ENCODE measurements at places on chromosomes 11 and 22. TPM values are rescaled to one million over a fixed set of nuclear protein-coding genes. Genes with fewer than 3 reads are reported as not detected.
A peak's percentile ranks its signal among the peaks of the same experiment; 100 is the strongest.

- no peak for DNase-seq
Measured at GRCh38 chr11:87036756-87037449, 831 bp upstream of the TMEM135 start.

DNA sequence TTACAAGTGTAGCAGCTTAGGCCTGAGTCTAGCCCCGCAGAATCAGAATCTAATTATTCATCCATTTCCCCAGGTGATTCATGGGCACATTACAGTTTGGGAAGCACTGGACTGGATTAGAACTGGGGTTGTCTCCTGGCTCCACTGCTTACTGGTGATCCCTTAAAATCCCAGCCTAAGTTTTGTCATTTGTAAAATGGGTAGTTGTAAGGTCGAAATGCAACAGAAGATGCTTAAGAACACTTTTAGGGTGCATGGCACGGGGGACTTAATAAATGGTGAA, 1.3 kb downstream of the STX3 start:
- DNase-seq, result peak; percentile 67

- no peak for DNase-seq
Measured at GRCh38 chr11:75577207-75577606, 15.2 kb downstream of the SERPINH1 start.

- no peak for DNase-seq
Measured at GRCh38 chr11:42976636-42977217, 335.1 kb upstream of the API5 start.

- no peak for DNase-seq
Measured at GRCh38 chr11:44997566-44997965, 46.9 kb upstream of the TP53I11 start.

DNA sequence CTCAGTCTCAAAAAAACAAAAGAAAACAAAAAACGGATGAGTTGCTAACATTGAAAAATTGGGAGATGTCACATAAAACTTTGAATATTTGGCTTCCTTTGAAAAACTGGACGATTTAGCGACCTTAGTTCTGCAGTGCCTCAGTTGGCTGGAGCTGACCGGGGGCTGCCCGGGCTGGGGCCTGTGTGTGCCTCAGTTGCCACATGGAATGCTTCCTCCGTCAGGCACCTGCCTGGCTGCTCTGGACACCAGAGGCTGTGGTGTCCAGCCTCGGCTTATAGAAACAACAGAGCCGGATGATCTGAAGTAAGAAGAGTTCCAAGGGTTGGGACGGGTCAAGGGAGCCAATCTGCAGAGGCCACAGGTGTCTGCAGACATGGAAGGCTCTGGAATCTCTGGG, 50.2 kb downstream of the CACNG2 start:
- no peak for DNase-seq

DNA sequence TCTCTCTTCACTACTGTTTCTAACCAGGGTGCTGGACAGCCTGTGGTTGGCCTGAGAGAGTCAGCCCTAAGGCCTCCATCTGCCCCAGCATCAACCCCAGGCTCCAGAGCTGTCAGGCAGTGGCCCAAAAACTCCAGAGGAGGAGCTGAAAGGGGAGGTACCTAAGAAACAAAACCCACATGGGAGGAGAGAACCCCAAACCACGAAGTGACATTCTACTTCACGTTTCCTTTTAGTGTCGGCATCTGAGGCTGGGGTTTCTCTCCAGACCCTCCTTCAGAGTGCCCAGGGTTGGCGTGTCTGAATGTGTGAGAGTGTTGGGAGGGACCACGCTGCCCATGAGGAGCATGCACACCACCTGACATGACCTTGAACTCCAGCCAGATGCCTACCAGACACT, 69.8 kb upstream of the NNMT start:
- DNase-seq, result no peak

GRCh38 chr22:43147821-43148220, 3.5 kb upstream of the TSPO start:
- no peak for DNase-seq

- DNase-seq, result no peak
Measured at GRCh38 chr11:27227736-27228135, 135.3 kb downstream of the CCDC34 start.

- no peak for DNase-seq
Measured at GRCh38 chr11:64249563-64250414, 1.5 kb upstream of the PLCB3 start.

DNA sequence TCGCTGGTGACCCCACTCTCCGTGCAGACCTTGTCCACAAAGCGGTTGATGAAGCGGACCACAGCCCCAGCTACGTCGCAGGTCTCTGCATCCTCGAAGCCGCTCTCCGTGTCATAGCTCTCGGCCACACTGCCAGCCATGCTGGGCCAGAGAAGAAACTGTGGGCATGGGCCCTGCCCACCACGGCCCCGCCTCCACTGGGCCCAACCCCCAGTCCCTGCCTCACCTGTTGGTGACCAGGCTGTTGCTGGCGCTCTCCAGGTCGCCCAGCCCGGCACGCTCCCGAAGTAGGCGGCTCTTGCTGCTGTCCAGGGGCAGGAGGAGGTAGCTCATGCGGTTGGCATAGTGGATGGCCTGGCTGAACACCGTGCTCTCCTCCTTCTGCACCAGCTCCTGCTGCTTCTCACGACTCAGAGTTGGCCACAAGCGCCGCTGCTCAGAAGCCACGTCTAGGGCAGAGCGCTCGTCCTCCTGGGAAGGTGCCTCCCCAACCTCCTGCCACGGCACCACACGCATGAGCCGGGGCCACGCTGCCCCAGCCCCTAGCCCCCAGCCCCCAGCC, 12.8 kb downstream of the SBF1 start:
- DNase-seq, result no peak

DNA sequence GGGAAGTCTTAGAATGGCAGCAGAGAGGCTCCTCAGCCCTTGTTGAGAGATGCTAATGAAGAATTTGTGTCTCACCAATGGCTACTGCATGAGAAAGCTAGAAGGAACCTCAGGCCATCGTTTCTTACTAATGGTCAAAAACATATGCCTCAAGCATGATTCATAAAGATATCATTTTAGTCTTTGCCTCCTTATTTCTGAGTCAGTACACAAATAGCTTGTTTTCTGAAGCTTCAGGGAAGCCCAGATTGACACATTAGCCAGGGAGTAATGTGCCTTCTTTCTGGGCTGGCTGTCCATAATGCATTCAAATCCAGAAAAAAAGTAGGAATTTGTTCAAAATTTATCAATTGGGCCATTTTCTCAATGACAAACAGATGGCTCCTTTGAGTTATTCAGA, 169.4 kb upstream of the ZBED5 start:
- peak; percentile 83 for DNase-seq

DNA sequence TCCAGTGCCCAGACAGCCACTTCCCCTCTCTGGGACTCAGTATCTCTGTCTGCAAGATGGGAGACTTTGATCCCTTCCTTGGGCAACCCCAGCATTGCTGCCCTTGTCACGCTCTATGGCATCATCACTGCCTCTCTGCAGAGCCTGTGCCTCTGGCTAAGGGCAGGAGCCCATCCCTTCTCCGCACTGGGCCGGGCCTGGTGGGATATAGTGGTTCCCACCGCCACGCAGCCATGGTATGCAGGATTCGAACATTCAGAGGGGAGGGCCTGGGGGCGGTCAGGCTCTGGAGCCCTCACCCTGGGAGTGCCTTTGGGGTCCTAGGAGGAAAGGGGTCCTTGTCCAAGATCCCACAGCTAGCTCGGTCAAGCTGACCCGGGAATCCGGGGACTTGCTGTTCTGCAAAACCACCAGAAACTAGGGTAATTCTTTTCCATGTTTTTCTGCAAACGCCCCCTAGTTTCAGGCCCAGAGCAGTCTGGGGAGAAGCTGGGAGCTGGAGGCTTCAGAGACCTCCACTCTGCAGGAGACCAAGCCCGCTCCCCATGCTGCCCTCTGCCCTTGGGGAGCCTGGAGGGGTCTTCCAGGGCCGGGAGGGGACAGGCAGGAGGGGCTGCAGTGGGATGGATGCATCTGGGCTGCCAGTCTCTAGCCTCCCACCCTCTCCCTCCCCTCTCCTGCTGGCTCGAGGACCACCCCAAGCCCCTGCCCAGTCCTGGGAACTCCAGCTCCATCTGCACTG, 24.4 kb upstream of the CBX7 start:
- no peak for DNase-seq

DNA sequence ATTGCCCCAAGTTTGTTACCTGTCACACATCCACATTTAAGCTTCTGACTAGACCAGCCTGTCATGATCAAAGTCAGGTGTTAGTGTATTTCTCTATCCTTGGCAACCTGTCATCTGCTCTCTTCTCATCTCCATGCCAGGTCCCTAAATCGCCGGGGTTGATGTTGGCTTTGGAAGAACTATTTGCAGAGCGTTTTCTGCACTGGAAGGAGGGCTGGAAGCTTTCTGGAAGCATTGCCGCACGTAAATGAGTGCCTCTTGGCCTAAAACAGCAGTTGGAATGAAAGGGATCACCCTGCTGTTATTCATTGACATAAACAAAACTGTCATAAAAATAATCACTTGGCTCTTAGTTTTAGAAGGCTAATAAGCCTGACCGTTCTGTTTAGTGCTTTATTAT, 1.4 kb downstream of the TTC12 start:
- no peak for DNase-seq

DNA sequence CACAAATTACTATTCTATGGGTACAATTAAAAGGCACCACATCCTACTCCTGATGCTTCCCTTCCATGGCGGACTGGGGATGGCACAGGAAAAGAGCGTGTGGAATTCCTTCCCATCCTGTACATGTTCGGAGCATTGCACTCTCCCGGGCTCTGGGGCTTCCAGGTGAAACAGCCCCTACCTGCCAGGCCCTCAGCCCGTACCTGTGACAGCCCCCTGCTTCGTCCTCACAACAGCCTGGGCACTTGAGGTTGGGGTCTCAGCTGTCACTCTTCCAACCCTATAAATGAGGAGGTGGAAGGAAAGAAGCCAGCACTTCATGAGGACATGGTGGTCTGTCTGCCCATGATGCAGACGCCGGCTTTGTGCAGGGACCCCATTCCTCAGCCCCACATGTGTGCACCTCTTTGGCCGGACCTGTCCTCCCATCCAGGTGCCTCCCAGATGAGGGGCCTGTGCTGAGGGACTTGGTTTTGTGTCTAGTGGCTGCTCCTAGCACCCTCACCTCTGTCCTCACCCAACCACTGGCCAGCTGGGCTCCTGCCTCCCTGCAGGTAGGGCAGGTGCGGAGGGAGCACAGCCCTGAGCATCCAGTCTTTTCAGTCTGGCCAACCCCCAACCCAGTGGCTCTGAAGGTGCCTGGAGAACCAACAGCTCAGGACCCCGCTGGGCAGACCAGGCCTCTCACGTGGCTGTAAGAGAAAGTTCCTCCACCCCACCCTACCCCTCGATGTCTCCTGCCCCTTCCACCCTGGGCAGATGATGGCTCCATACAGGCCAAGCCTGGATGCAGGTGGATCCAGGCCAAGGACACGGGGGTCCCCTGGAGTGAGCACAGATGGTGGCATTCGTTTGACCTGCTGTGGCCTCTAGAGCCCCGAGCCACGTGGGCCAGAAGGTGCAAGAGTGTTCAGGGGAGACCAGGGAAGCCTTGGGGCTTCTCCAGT, 23.4 kb upstream of the WNT7B start:
- DNase-seq, result no peak

- DNase-seq, result no peak
Measured at GRCh38 chr11:11427542-11427941, 74.5 kb upstream of the CSNK2A3 start.

- peak; percentile 67 for DNase-seq
Measured at GRCh38 chr11:94563176-94563847, 3.9 kb upstream of the PIWIL4 start.

GRCh38 chr11:74325649-74326645, 14.5 kb upstream of the P4HA3 start:
- no peak for DNase-seq

DNA sequence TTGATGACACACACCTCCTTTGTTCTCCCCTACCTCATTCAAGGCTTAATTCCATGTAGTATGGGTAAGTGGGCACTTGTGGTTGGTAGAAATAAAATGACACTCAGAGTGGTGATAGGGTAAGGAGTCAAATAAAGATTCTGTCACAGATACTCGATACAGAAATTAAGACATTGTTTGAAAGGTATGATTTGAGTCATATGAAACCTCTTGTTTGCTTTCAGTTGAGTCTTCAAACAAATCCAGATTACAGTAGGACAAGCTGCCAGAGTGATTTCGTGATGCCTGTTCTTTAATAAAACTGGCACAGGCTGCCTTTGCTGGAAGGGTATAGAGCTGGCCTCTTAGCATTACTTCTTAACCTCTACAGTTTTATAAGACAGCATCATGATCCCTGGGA, 182.4 kb downstream of the SPON1 start:
- no peak for DNase-seq

The MMP1 gene
- polyA plus RNA-seq, result 22.1 TPM

The ACTN3 gene
- 0.01 TPM for polyA plus RNA-seq

The ATG13 gene
- 39.0 TPM for polyA plus RNA-seq

The FOLR1 gene
- 2.1 TPM for polyA plus RNA-seq

The SMIM35 gene
- polyA plus RNA-seq, result not detected

The TMEM179B gene
- 57.7 TPM for polyA plus RNA-seq

The MFNG gene
- polyA plus RNA-seq, result 6.0 TPM

The DEFB131B gene
- polyA plus RNA-seq, result not detected

The DBX1 gene
- polyA plus RNA-seq, result not detected
